ENCODE measurements at places on chromosomes 2 and 18.

DNA sequence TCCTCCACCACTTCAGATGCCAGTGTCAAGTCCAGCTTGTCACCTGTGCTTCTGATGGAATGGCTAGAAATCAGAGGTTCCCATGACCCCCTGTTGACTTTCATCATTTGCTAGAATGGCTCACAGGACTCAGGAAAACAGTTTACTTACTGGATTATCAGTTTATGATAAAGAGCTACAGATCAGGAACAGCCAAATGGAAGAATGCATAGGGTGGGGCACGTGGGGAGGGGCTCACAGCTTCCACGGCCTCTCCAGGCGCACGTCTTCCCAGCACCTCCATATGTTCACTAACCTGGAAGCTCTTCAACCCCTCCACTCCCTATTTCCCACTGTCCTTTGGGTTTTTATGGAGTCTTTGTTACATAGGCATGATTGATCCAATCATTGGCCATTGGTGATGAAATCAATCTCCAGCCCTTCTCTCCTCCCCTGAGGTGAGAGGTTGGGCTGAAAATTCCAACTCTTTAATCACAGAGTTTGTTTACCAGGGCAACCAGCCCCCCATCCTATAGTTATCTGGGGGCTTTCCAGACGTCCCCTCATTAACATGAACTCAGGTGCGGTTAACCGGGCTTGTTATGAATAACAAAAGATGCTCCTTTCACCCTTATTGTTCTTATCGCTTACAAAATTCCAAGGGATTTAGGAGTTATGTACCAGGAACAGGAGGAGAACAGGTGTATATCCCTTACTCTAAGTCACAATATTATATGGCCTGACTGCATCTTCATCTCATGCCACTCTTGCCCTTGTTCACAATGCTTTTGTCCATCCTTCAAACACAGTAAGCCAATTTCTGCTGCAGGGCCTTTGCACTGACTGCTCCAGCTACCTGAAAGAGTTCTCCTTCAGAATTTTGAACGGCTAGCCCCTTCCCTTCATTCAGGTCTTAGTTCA is 35.2 kb downstream of the ANXA4 start:
- no peak for DNase-seq

- DNase-seq, result peak; percentile 22
These were observed 56.0 kb downstream of the METTL4 start for GRCh38 chr18:2515171-2515787.

DNA sequence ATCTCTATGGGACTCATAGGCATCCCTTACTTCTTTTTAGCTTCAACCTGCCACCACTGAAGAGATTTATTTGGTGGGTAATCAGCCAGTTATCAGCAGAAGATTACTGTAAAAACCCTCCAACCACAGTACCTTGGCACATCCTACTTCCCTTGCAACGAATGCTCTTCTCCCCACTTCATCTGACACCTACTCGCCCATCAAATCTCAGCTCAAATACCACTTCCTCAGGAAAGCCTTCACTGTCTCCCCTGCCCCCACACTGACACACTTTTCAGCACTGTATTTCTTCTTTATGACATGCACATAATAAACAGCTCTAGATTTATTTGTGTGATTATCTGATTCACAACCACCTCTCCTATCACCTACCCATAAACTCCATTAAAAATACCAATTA is 3.1 kb downstream of the KDSR start:
- no peak for DNase-seq

DNA sequence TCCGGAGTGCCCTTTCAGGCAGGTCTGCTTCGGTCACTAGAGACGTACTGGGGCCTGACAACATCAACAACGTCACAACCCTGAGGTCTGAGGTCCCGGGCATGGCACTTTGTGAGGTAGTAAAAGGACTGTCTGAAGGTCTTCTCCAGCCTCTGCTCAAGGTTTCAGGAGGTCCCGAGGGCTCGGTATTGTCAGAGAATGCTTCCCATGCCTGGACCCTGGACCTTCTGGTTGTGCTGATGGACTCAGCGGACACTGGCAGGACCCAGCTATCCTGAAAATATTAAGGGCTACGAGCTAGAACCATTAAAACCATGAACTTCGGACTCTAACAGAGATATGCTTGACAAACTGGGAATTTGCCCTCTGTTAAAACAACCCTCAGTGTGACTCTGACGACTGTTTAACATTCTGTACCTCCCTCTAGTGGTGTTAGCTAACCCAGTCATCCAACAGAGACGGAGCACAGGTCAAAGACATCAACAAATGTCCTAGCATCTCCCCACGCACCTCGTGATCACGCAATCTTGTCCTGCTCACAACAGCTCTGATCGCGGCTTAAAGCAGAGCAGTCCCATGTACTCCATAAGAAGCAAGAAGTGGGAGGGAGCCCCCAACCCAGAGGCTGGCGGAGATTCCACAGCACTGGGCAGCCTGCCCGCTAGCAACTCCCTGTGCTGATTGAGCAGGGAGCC is 96.5 kb downstream of the CCDC93 start:
- DNase-seq, result no peak

- DNase-seq, result no peak
These were observed 1.3 kb downstream of the YWHAQ start for GRCh38 chr2:9629222-9630116.

DNA sequence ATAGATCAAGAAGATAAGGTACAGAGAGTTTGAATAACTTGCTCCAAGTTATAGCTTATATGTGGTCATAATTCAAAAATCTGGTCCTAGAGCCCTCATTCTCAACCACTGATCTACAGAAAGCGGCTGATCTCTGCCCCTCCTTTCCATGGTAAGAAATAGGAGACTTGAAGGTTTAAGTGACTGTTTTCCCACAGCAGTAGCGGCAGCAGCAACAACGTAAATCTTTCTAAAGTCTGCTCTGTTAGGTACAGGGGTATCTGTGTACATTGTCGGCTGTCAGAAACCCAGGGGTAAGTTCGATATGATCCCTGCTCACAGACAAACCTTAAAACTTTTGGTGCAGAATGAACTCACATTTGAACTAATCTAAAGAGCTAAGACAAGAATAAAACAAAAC is 105.4 kb downstream of the EPHA4 start:
- no peak for DNase-seq

DNA sequence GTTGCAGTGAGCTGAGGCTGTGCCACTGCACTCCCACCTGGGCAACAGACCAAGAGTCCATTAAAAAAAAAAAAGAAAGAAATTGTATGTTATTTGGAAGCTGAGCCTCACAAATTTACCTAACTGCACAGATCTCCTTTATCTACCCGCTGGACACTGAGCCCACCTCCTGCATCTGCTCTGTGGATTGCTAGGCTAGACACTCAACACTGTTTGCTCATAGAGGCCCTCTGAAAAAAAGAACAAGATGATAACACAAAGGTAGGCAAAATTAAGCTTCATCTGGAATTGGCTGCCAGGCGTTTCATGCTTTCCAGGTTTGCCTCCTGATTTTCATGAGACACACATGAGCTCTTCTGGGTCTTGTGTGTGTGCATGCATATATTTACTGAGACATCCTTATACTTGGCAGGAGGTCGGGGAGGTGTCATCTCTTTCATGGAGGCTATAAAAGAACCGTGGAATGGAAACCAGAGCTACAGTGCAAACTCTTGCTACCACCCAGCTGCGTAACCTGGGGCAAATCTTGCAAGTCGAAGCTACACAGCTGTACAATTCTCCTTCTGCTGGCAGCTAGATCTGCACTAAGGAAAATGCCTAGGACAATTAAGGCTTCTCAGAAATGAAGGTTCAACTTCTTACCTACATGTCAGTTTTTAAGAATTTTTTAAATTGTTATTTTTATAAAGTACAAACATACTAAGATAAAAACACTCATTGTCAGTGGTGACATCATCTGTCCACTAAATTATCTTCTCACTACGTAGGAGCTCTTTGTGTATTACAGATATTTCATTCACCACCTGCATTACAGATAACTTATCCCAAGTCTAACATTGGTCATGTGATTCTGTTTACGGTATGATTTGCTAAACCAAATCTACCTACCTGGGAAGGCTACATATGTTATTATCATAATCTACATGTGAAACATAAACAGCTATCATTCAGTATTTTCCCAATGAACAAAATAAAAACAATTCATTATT is 63.1 kb downstream of the CABYR start:
- no peak for DNase-seq
